ENCODE measurements at places on chromosomes 2 and 18.

GRCh38 chr2:219533930-219534661 lies 9.5 kb downstream of the CHPF start:
- DNase-seq, result no peak

DNA sequence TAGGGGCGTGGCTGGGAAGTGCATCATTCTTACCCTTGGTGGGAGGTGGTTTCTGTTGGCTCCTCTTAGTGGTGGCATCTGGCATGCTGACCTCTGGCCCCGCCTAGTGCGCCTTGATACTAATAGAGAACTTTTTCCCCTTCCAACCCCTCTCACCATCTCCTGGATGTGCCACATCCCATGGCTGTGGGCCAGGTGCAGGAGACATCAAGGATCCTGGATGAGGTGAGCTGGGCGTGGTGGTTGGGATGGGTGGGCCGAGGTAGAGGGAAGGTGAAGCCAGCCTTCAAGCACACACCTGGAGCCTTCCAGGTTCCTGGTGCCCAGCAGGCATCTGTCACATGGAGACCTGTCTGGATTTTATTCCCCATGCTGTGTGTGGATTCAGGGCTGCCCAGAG lies 149.2 kb downstream of the DYSF start:
- DNase-seq, result no peak

GRCh38 chr2:56531668-56532420 lies 348.1 kb downstream of the CCDC85A start:
- no peak for DNase-seq

DNA sequence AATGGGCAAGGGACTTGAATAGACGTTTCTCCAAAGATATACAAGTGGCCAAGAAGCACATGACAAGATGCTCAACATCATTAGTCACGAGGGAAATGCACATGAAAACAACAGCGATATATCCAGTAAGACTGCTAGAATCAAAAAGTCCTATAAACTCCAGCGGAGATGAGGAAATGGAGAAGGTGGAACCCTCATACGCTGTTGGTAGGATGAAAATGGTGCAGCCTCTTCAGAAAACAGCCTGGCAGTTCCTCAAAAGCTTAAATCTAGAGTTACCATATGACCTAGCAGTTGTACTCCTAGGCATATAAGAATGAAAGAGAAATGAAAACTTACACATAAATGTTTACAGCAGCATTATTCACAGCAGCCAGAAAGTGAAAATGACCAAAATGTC lies 48.1 kb downstream of the HPCAL1 start:
- peak; percentile 90 for DNase-seq

DNA sequence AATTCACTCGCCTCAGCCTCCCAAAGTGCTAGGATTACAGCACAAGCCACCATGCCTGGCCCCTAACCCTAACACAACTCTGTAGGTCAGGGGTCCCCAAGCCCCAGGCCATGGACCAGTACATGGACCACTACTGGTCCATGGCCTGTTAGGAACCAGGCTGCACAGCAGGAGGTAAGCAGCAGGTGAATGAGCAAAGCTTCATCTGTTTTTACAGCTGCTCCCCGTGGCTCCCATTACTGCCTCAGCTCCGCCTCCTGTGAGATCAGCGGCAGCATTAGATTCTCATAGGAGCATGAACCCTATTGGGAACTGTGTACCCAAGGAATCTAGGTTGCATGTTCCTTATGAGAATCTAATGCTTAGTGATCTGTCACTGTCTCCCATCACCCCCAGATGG lies 201.7 kb downstream of the NRP2 start:
- DNase-seq, result no peak
